Astrocyte of the cerebellum (primary cell): ENCODE measurements at places on chromosomes 6 and 20.

GRCh38 chr6:110544472-110544871 lies 68.1 kb upstream of the SLC22A16 start:
- DNase-seq, result no peak

GRCh38 chr6:40391086-40391485 lies 196.1 kb downstream of the LRFN2 start:
- no peak for DNase-seq

DNA sequence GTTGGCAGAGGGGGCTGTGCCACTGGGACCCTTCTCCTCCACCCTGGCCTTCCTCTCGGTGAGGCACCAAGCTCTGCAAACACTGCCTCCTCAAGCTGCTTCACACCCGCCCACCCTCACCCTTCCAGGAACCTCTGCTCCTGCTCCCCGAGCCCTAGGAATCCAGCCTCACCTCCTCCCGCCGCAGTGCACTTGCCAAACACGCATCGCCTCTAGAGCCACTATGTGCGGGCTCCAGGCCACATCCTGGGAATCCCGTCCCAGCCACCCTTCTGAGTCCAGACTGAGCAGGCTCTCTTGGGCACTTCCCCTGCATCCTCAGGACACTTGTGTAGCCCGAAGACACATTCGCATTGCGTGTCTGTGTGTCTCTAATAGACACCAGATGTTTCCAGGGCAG lies 18.5 kb downstream of the PSMG4 start:
- no peak for DNase-seq

DNA sequence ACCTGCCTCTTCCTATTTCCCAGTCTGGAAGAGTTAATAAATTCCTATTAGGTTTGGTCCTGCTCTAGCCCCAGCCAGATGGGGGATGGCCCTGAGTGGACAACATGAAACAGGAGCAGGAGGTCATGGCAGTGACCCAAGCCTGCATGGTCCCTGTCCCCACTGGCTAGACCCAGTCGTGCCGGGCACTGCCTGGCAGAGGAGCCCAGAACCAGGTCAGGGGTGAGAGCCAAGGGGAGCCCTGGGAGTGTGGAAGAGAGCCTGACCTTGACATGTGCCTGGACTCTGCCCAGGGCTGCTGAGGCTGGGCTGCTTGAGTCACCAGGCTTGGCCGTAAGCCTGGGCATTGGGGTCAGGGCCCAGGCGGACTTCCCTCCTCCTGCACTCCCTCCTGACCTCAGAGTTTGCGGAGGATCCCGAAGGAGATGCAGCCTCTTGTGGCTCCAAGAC lies 3.6 kb downstream of the AVP start:
- no peak for DNase-seq

GRCh38 chr6:167995302-167995701 lies 2.2 kb upstream of the KIF25 start:
- DNase-seq, result no peak

DNA sequence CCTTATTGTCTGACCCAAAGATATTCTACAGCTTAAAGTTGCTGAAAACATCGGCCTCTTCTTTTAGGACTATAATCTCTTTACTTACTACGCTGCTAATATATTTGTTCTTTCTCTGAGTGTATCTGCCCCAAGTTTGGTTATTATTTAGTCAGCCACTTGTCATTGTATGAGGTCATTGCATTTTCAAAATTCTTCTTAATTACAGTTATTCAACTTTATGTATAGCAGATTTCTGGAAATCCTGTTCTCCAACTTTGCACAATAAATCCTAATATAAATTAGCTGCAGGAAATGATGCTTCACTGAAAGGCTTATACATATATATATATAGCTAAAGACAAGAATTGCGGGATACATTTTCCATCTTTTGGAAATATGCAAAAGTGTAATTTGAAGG lies 88.5 kb upstream of the HIVEP1 start:
- DNase-seq, result no peak

GRCh38 chr6:68427630-68428029 lies 207.5 kb upstream of the ADGRB3 start:
- peak; percentile 53 for DNase-seq

- no peak for DNase-seq
Observed at GRCh38 chr6:157761926-157762325, 61.1 kb upstream of the SNX9 start.

DNA sequence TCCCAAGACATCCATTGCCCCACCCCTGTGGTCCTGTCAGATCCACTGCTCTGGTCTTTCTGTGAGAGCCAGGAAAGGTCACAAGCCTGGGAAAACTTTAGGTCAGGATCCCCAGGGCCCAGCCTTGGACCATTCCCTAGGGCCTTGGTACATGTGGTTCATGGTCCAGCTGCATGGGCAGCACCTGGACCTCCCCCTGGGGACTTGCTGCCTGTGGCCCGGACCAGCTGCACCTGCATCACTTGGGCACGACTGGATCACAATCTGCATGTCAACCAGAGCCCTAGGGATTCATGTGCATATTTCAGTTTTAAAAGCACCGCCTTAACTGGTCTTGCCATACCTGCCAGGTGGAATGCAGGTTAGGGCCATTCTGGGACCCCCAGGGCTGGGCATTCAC lies 44.3 kb upstream of the MC3R start:
- no peak for DNase-seq
